ENCODE measurements at places on chromosomes 2 and 18.
A peak's percentile ranks its signal among the peaks of the same experiment; 100 is the strongest.

GRCh38 chr2:33212151-33212550 is 264.3 kb upstream of the RASGRP3 start:
- DNase-seq: peak; percentile 85

DNA sequence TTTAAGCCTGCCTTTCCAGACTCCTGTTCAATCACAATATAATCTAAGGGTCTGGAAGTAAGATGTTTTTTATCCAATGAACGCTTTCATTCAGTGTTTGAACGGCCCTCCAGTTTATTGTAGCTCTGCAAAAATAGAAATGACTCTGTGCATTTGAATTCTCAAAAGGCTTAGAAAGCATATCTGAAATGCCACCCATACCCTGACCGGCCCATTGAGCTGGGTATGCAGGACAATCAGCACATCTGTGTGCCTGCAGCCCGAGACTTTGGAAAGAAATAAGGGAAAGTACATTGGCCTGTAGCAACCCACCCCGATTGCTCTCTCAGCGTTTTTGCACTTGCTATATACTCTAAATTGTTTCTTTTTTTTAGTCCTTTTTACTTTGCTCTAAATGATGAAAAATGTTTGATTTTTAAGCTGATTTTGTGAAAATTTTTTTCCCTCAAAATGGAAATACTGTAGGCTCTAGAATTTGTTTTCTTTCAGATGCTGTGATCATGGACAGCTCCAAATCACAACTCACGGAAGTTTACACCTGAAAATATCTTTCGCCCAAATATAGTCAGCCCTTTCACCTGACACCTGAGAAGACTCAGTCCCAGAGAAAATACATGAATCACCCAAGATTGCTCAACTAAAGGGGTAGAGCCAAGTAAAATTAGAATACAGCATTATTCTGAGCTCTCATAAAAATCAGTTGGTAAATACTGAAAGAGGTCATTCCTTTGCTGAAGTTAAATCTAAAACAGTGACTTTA is 194.5 kb upstream of the SIX3 start:
- DNase-seq: no peak

- DNase-seq: no peak
These were observed 14.2 kb downstream of the SLC66A2 start for GRCh38 chr18:79937103-79937860.

DNA sequence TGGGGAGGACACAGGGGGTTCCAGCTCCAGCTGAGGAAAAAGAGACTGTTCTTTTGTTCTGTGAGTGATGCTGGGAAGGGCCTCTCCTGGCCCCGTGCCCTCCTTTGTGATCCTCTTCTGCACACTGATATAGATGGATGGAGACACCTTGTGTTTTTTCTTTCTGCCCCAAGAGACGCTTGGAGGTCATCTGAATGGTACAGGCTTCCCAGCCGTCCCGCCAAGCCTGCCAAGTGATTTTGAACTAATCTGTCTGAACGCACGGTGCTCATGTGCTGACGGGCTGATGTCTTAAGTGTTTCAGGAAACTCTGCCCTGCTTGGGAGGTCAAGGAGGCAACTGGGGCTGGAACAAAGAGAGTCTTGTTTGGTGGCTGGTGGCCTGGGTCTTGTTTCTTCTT is 57.5 kb downstream of the KIF5C start:
- DNase-seq: no peak

- DNase-seq: no peak
These were observed 1293.6 kb upstream of the ZEB2 start for GRCh38 chr2:145813481-145813880.

DNA sequence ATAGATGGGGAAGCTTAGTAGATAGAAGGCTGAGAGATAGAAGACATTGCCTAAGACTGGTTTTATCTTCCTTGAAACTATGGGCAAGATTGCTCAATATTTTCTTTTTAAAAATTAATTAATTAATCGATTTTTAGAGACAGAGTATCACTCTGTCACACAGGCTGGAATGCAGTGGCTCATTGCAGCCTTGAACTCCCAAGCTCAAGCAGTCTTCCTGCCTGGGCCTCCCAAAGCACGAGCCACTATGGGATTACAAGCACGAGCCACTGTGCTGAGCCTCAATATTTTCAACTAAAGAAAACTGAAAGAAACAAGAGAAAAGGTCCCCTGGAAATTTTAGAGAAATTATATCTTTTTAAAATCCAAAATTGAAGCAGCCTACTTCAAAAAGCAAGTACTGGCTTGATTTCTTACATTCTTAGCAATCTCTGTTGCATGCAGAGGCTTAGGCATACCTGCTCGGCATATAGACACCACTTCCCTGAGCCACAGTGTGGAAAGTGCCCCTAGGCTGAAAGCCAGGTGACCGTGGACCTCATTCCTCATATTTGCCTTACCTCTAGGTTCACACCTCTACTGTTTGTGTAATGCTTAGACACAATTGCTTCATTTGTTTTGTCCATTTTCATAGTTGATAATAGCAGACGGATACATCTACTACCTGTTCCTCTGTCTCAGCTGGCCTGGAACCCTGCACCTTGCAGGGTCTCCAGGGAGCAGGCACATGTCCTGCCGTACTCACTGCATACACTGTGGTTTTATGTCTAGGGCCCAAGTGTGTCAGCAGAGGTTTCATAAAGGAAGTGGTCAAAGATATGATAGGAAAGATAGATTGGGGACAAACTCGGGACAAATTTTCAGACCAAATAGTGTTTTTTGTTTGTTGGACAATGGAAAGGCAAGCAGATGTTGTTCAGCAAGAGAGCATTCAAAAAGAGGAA is 166.5 kb upstream of the ALPP start:
- DNase-seq: no peak

DNA sequence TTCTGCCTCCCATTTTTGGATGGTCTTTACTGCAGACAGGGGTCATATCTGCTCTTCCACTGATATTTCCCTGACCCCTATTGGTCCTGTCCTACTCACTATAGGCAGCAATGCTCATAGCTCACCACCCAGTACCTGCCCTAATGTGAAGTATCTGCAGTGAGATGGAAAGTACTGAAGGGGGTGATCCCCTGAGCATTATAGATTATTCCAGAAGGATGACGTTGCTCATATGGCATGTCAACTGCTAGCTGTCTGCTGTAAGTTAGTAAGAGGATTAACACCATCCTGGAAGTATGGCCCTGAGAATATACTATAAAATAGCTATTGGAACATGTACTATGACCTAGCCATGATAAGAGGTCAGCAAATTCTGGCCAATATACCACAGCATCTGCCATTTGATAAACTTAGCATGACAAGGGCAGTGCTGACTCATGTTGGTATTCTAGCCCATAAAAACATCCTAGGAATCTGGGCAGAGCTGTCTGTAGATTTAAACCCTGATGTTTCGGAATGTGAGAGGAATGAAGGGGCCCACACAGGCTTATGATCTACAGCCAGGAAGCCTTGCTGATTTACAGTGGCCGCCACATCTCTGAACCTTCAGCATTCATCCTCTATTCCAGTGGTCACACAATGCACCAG is 451.4 kb downstream of the TNS1 start:
- DNase-seq: peak; percentile 87

- DNase-seq: peak; percentile 18
These were observed 534.2 kb downstream of the SPAG16 start for GRCh38 chr2:213818436-213818835.

GRCh38 chr2:219003267-219003634 is 10.0 kb upstream of the CRYBA2 start:
- no peak for DNase-seq

GRCh38 chr18:31248783-31249521 is 69.0 kb upstream of the DSG1 start:
- DNase-seq: no peak

- no peak for DNase-seq
These were observed 16.6 kb downstream of the ME2 start for GRCh38 chr18:50895350-50896045.

- no peak for DNase-seq
These were observed 230.9 kb upstream of the FSIP2 start for GRCh38 chr2:185507719-185508118.

GRCh38 chr2:180208841-180209240 is 201.7 kb upstream of the CWC22 start:
- DNase-seq: peak; percentile 75

- DNase-seq: peak; percentile 70
These were observed 89.7 kb downstream of the KCTD1 start for GRCh38 chr18:26458526-26459232.

DNA sequence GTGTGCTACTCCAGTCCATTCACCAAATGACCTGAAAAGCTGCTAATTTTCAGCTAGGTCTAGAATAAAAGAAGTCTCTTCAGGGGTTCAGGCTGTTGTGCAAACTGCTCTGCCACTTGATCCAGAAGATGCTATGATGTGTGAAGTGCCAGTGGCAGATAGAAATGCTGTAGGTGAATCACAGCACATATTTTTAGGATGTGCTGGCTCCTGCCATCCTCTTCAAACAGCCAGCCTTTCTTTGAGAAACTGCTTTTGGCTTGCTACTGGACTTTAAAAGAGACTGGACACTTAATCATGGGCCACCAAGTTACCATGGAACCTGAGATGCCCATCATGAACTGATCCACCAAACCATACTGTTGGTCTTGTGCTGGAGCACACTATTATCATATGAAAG is 322.1 kb downstream of the EN1 start:
- DNase-seq: no peak

- DNase-seq: no peak
These were observed 999.8 kb upstream of the GYPC start for GRCh38 chr2:125656190-125656589.

- DNase-seq: peak; percentile 85
These were observed 123.2 kb downstream of the RBM43 start for GRCh38 chr2:151138507-151138906.

DNA sequence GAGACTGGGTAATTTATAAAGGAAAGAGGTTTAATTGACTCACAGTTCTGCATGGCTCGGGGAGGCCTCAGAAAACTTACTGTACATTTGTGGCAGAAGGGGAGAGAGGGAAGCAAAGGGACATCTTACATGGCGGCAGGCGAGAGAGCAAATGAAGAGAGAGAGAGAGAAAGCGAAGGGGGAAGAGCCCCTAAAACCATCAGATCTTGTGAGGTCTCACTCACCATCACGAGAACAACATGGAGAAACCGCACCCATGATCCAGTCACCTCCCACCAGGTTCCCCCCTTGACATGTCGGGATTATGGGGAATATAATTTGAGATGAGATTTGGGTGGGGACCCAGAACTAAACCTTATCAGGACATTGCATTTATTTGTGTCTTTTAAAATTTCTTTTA is 75.9 kb downstream of the ACSL3 start:
- DNase-seq: no peak

DNA sequence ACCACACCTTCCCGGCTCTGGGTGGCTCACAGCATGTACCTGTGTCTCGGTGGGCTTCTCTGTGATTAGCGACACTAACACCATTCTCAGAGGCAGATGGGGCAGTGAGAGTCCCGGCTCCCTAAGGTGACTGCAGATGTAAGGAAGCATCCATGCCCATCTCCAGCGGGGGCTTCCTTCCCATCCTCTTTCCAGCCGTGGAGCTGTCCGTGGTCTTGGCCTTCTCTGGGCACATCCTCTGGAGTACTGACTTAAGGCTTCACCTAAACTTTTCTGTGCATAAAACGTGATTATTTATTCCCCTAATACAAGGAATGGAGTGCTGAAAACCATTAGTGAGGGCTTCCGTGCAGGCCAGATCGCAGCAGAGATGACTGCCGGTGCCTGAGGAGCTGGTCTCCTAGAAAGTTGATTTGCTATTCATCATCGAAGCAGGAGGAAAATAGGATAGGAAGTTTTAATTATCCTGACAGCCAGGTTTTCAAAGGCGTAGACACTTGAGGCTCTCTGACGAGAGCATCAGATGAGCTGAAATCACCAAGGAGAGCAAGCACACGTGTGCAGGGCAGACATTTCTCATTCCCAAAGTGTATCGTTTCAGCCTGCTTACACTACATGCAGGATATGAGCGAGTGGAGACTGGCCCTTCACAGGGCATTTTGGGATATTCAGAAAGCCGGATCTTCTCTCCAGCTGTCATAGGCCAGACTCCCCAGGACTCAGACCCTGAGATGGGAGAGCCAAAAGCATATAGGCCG is 186.1 kb upstream of the SALL3 start:
- no peak for DNase-seq

DNA sequence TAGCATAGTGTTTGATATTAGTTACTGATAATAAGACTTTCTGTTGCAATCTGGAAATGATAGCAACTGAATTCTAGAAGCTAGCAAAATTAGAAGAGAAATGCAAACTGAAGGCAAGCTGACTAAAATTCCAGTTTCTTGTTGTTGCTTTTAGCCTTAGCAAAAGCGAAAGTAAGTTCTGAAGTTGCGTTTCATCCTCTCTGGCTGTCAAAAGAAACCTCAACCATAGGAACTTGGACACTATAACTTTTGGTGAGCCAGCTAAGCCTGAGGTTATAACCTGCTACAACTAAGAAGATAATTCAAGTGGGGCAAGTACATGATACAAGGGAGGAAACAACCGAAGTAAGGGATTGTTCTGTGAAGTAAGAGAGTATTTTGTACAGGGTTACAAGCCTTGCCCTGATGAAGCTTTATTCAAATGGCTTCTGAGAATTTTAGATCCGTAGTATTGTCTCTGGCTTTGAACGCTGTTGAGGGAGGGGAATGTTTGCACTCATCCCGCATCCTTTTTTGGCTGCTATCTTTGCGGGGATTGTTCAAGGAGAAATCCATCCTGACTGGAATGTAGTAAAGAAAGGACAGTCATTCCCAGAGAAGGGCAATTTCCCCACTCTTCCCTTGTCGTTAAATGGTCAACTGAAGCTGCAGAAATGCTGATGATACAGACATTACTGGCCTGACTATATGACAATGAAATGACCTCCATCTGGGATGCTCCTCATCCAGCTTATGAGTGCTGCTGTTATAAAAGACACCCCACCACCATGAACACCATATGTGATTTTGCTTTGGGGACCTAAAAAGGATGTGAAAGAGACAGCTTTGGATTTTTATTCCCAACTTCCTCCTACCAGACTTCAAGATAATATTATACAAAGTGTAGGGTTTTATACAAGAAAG is 7.0 kb upstream of the TMX3 start:
- DNase-seq: no peak

DNA sequence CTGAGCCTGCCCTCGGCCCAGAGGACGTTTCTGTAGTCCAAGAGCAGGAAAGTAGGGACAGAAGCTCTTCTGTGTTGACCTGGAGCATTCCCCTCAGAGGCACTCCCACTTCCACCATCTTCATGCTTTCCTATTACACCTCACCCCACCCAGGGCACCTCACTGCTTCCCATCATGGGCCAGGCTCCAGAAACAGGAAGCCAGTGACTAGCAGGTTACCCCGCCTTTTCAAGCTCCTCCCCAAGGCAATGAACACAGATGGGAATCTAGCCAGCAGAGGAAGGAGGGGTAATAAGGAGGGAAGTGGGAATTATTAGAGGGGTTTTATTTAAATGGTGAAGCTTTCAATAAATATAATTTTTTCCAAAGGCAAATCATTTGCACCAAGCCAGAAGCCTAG is 308.8 kb upstream of the MGAT5 start:
- DNase-seq: no peak

DNA sequence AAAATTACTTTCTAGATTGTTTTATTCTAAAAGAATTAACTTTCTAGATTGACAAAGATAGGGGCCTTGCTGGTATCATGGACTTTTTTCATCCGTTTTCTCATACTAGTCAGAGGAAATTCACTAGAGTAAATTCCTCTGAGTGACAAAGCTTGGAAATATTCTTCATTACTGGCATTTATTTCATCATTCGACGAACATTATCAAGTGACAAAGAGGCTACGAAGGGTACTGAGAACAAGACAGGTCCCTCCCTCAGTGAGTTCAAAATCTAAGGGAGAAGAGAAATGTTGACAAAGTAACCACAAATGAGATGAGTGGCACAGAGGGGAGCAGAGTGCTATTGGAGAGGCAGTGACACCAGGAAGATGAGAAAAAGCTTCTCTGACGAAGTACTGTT is 4.3 kb downstream of the EPG5 start:
- DNase-seq: peak; percentile 84

- no peak for DNase-seq
These were observed 1052.6 kb upstream of the PIK3C3 start for GRCh38 chr18:40902436-40902835.

Measured in fibroblast of skin of right quadriceps (primary cell).